ENCODE measurements at places on chromosomes 6 and 20. TPM values are rescaled to one million over a fixed set of nuclear protein-coding genes. Genes with fewer than 3 reads are reported as not detected.

GRCh38 chr20:63955281-63955826 lies 862 bp downstream of the UCKL1 start:
- peaks cover 6% of the 10 kb centered on the region for H3K36me3 ChIP-seq
- peak; percentile 42 for DNase-seq
- H3K27ac ChIP-seq, result peak overlapping the region; percentile 87
- no peaks in the 10 kb centered on the region for H3K27me3 ChIP-seq
- peaks cover 30% of the 10 kb centered on the region for H3K4me1 ChIP-seq

DNA sequence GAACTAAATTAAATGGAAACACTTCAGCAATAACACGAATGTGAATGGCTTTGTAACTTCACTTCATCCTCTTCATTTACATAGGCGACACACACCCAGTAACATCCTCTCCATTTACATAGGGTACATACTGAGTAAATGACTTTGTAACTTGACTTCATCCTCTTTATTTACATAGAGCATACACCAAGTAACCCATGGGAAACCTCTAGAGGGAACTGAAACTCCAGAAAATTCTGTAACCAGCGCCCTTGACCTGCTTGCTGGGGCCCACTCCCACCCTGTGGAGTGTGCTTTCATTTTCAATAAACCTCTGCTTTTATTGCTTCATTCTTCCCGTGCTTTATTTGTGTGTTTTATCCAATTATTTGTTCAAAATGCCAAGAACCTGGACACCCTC lies 81.6 kb upstream of the OPRM1 start:
- no peak overlapping the region for H3K4me3 ChIP-seq
- no peak overlapping the region for H3K27ac ChIP-seq
- no peaks in the 10 kb centered on the region for H3K4me1 ChIP-seq
- H3K27me3 ChIP-seq, result no peaks in the 10 kb centered on the region
- DNase-seq, result no peak

GRCh38 chr20:51661609-51662178 lies 106.5 kb downstream of the ATP9A start:
- no peaks in the 10 kb centered on the region for H3K4me1 ChIP-seq
- no peaks in the 10 kb centered on the region for H3K36me3 ChIP-seq
- no peak overlapping the region for H3K4me3 ChIP-seq
- no peaks in the 10 kb centered on the region for H3K27me3 ChIP-seq
- no peak overlapping the region for H3K27ac ChIP-seq

DNA sequence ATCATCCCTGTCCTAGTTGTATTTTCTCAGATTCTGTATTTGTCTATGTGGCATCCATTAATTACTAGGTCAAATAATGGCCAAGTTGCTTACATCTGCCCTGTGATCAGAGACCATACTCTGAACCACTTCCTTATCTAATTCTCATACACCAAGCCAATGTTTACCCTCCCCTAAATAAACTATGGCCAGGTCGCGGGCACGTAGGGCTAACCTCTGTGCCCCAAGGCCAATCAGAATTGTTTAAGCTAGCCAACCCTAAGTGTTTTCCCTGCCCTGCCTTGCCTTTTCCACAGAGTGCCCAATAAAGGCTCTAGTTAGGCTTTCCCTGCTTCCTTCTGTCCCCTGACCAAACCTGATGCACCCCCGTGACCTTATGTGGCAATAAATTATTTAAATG lies 2.8 kb upstream of the CALHM4 start:
- no peak overlapping the region for H3K4me3 ChIP-seq
- no peak overlapping the region for H3K27ac ChIP-seq
- no peak for DNase-seq
- no peaks in the 10 kb centered on the region for H3K27me3 ChIP-seq
- no peaks in the 10 kb centered on the region for H3K36me3 ChIP-seq
- H3K4me1 ChIP-seq, result no peaks in the 10 kb centered on the region

GRCh38 chr20:59750209-59750840 lies 146.0 kb downstream of the PHACTR3 start:
- no peak overlapping the region for H3K4me3 ChIP-seq
- H3K27me3 ChIP-seq, result no peaks in the 10 kb centered on the region
- H3K36me3 ChIP-seq, result no peaks in the 10 kb centered on the region
- no peaks in the 10 kb centered on the region for H3K4me1 ChIP-seq
- DNase-seq, result no peak

DNA sequence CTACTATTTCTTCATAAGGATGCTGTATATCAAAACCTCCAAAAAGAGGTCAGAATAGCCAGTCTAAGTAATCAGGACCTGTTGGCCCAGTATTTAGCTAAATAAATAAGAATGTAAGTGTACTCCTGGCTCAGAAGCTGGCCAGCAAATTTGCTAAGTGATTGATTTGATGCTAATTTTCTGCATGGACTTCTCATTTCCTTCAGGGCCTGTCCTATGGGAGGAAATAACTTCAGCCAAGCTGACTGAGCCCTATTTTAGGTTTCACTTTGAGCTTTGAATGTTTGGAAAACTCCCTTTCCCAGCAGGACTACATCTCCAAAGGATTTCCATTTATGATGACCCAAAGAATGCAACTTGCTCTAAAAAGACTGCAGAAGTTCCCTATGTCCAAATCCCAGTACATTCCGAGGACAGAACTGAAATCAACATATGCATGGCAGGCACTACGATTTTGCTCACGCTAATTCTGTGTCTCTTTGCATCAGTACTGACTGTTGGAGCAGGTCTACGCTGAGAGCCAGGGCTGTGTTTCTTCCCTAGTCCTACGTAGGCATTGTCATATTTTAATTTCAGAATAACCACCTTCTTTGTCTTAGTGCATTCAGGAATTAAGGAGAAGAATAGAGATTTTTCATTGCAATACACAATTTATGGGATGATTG lies 441.4 kb upstream of the PLCB4 start:
- no peak for DNase-seq
- no peak overlapping the region for H3K27ac ChIP-seq
- no peaks in the 10 kb centered on the region for H3K4me1 ChIP-seq
- H3K27me3 ChIP-seq, result no peaks in the 10 kb centered on the region
- H3K4me3 ChIP-seq, result no peak overlapping the region

DNA sequence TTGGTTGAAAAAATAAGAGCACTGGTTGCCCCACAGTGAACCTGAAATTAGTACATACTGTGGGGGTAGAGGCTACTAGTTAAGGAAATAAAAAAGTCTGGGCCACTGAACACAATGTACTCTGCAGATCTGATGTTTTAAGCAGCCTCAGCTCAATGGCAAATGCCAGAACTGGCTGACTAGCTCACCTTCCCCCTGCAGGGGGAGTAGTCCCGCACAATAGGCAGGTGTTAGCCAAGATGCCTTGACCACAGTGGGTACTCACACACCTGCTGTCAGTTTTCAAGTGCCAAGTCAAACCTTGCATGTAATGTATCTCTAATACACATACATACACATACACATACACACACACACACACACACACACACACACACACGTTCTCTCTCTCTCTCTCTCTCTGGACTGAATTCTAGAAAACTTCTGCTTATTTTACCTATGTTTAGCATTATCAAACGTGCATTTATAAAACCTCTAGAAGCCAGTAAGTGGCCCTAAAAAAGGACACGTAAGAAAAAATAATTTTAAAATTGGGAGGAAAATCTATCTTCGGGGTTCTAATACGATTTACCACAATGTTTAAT lies 36.1 kb downstream of the GMDS start:
- H3K4me3 ChIP-seq, result no peak overlapping the region
- H3K27ac ChIP-seq, result no peak overlapping the region
- no peaks in the 10 kb centered on the region for H3K36me3 ChIP-seq
- H3K27me3 ChIP-seq, result no peaks in the 10 kb centered on the region
- DNase-seq, result peak; percentile 54

DNA sequence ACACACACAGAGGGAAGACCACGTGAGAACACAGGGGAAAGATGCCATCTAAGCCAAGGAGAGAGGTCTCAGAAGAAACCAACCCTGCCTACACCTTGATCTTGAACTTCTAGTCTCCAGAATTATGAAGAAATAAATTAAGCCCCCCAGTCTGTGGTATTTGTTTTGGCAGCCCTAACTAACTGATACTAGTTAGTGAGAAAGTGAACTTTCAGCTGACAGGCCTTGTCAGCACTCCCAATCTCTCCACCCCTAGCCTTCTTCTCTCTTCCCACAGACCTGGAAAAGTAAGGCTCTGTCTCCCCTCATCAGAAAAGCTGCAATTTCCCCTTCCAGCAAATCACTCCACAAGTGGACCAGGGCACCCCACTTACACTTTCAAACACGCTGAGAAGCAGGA lies 108.6 kb upstream of the CDYL start:
- no peaks in the 10 kb centered on the region for H3K27me3 ChIP-seq
- no peak for DNase-seq
- H3K4me1 ChIP-seq, result no peaks in the 10 kb centered on the region
- no peak overlapping the region for H3K4me3 ChIP-seq
- H3K27ac ChIP-seq, result no peak overlapping the region

- H3K36me3 ChIP-seq, result no peaks in the 10 kb centered on the region
- DNase-seq, result no peak
- H3K27me3 ChIP-seq, result no peaks in the 10 kb centered on the region
- H3K4me1 ChIP-seq, result peaks cover 6% of the 10 kb centered on the region
- H3K4me3 ChIP-seq, result no peak overlapping the region
- no peak overlapping the region for H3K27ac ChIP-seq
Measured at GRCh38 chr6:28978959-28979561, 26.1 kb downstream of the ZNF311 start.

GRCh38 chr20:39533858-39534257 lies 571.7 kb downstream of the DHX35 start:
- no peak overlapping the region for H3K27ac ChIP-seq
- H3K4me1 ChIP-seq, result no peaks in the 10 kb centered on the region
- H3K36me3 ChIP-seq, result no peaks in the 10 kb centered on the region
- no peaks in the 10 kb centered on the region for H3K27me3 ChIP-seq

GRCh38 chr6:106163446-106163965 lies 77.4 kb downstream of the PRDM1 start:
- H3K4me3 ChIP-seq, result no peak overlapping the region
- no peak overlapping the region for H3K27ac ChIP-seq
- H3K27me3 ChIP-seq, result no peaks in the 10 kb centered on the region
- H3K4me1 ChIP-seq, result no peaks in the 10 kb centered on the region
- no peak for DNase-seq

DNA sequence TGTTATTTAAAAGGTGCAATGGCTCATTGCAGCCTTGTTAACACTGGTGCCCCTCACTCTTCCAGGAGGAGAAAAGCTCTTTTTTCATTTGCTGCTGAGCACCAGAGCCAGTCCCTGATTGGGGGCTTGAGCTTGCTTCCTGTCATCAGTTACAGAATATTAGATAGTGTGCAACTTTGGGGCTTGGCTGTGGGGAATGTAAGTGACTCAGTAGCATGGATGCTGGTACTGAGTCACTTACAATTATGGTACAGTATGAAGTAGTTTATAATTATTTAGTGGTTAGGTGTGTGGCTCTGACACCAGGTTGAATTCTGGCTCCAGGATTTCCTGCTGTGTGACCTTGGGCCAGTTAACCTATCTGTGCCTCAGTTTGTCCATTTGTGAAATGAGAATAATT lies 37.6 kb downstream of the ANKS1A start:
- DNase-seq, result no peak
- peaks cover 15% of the 10 kb centered on the region for H3K4me1 ChIP-seq
- no peaks in the 10 kb centered on the region for H3K36me3 ChIP-seq
- no peak overlapping the region for H3K27ac ChIP-seq
- no peak overlapping the region for H3K4me3 ChIP-seq

- H3K27ac ChIP-seq, result no peak overlapping the region
- DNase-seq, result no peak
- no peaks in the 10 kb centered on the region for H3K36me3 ChIP-seq
- no peak overlapping the region for H3K4me3 ChIP-seq
Measured at GRCh38 chr6:36419310-36419709, 23.3 kb downstream of the PXT1 start.

GRCh38 chr6:20198775-20199174 lies 13.5 kb downstream of the MBOAT1 start:
- H3K27ac ChIP-seq, result no peak overlapping the region
- no peak overlapping the region for H3K4me3 ChIP-seq
- peaks cover 31% of the 10 kb centered on the region for H3K4me1 ChIP-seq
- DNase-seq, result no peak
- no peaks in the 10 kb centered on the region for H3K36me3 ChIP-seq

DNA sequence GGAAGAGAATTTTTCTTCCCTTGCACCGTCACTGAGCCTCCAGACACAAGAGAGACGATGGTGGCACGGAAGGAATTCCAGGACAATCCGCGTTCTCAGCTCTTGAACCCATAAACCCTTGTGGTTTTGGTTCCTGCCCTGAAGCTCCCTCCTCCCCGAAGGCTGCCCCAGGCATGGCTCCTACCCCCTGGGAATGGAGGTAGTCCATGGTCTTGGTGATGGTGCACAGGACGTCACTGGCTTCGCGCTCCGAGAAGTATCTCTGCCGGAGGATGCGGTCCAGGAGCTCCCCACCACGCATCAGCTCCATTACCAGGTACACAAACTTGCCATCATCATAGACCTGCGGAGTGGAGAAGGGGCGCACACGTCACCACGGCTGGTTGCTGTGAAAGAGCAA lies 47.5 kb upstream of the MPC1 start:
- H3K36me3 ChIP-seq, result peaks cover 20% of the 10 kb centered on the region
- no peaks in the 10 kb centered on the region for H3K4me1 ChIP-seq
- no peak overlapping the region for H3K4me3 ChIP-seq

GRCh38 chr20:35304956-35305355 lies 12.7 kb upstream of the FAM83C start:
- H3K27ac ChIP-seq, result no peak overlapping the region
- DNase-seq, result no peak
- H3K36me3 ChIP-seq, result no peaks in the 10 kb centered on the region
- peaks cover 17% of the 10 kb centered on the region for H3K4me1 ChIP-seq
- H3K27me3 ChIP-seq, result no peaks in the 10 kb centered on the region

Gene CPXM1
- 22.8 TPM for total RNA-seq

Gene TUBB1
- total RNA-seq, result 0.11 TPM

Gene OSBPL2
- total RNA-seq, result 51.2 TPM

Gene SOBP
- 19.3 TPM for total RNA-seq

Gene MRPL2
- total RNA-seq, result 31.9 TPM

Gene GPR6
- total RNA-seq, result not detected

Gene GJA10
- total RNA-seq, result not detected

All from thyroid gland (tissue), 4 donors.